ENCODE measurements at places on chromosomes 16 and 17.
A peak's percentile ranks its signal among the peaks of the same experiment; 100 is the strongest.

DNA sequence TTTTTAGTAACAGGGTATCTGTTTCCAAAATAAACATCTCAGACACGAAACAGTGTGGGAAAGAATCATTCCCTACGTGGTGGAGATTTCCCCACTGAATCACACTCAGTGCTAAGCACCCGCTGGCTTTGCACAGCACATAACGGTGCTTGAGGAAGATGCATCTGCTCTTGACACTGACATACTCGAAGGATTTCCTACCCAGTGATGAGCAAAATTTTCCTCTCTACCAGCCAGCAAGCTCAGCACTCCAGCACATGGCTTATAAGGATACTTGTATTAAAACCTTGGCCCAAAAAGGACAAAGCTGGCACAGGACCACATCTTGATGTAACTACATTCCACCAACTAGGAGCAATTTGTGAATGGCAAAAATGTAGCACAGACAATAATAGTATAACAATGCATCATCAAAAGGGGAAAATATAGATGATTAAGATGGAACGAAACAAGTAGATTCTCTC lies 59.0 kb downstream of the ANKFY1 start:
- peak; percentile 52 for DNase-seq

DNA sequence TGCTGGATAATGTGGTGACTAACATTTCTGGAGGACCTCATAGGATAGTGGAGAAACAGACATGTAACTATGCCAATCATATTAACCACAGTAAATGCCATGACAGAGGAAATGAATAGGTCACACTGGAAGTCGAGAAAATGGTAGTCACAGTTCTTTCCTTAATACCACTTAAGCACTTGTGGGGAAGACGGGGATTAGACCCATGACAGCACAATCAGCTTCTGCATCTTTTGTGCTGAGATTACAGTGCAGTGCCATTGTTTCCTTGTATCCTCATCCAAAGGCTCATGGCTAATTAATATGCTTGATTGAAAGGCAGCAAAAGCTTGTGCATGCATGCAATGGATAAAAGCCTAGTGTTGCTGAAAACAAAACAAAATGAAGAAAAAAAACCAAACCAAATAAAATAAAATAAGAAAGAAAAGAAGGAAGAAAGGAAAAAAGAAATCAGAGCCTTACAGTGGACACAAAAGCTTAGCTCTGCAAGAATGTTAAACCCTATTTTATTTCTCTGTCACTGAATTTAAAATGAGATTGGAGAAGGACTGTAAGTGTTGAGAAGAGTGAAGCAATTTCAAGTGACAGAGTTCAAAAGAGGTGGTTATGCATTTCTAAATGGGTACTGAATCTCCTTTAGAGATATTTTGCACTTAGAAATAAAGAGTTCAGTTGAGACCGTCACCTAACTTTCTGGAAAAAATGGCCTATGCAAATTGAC lies 1011.9 kb downstream of the CDH8 start:
- no peak for DNase-seq

DNA sequence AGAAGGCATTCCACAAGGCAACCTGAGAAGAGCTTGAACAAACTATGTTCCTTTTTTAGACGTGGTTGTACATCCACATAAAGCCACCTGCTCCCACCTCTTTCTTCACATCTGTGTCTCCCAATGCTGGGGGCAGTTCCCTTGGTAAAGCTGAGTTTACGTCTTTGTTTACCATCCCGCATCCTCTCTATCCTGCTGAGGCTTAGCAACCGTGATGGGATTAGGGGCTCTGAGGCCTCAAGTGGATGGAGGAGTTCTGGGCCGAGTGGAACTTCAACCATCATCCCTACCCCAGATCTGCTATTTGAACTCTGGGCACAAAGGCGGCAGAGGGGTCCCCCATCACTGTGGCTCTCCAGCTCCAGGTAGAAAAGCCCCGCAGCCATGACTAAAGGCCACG lies 94.2 kb upstream of the CREBBP start:
- DNase-seq = no peak

- no peak for DNase-seq
These were observed 75.9 kb upstream of the TNRC6C start for GRCh38 chr17:77882481-77883212.

GRCh38 chr16:88853325-88853941 lies 3.3 kb downstream of the GALNS start:
- DNase-seq = no peak

- DNase-seq = no peak
These were observed 6.0 kb upstream of the IGFBP4 start for GRCh38 chr17:40437095-40437732.

DNA sequence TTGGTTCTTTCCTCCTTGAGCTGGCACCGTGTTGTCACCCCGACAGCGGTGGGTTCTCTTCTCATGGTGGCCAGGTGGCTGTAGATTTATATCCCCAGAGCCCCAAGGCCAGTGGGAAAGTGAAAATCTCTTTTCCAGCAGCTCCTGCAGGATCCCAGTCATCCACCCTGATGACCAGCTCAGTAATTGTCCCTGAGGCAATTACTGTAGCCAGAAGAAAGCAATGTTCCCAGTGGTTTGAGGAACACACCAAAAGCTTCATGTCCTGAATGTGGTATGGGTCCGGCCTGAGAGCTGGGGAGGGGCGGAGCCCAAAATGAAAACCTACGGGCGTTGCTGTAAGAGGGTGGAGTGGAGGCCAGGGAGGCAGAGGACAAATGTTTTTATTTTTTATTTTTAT lies 69.0 kb downstream of the WSB1 start:
- DNase-seq = no peak

GRCh38 chr17:13288248-13288647 lies 270.4 kb upstream of the ELAC2 start:
- no peak for DNase-seq

- DNase-seq = no peak
These were observed 484 bp downstream of the FZD2 start for GRCh38 chr17:44557651-44558285.

- peak; percentile 67 for DNase-seq
These were observed 301.9 kb downstream of the SOX9 start for GRCh38 chr17:72422505-72423285.

- DNase-seq = no peak
These were observed 64.6 kb downstream of the SREBF1 start for GRCh38 chr17:17772231-17772630.

DNA sequence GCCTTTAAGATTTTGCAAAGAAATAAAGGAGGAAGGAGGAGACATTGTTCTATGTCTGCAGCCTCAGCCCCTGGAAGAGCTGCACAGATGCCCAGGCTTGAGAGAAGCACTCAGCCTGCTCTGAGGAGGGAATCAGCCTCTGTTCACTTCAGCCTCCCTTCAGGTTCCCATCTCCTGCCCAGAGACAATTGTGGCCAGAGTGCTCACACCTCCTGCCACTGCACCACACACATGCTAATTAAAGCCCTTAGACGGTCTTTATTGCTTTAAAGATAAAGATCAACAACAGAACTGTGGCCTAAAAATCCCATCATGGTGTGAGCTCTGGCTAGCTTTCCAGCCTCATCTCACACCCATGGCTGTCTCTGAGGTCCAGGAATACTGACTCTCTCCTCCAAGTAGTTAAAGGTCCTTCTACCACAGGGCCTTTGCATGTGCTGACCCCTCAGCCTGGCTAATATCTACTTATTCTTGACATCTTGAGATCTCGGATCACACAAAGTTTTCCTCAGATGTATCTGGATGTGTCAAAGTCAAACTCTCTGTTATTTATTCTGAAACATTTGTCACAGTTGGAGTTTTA lies 33.8 kb downstream of the CHD9NB start:
- no peak for DNase-seq

DNA sequence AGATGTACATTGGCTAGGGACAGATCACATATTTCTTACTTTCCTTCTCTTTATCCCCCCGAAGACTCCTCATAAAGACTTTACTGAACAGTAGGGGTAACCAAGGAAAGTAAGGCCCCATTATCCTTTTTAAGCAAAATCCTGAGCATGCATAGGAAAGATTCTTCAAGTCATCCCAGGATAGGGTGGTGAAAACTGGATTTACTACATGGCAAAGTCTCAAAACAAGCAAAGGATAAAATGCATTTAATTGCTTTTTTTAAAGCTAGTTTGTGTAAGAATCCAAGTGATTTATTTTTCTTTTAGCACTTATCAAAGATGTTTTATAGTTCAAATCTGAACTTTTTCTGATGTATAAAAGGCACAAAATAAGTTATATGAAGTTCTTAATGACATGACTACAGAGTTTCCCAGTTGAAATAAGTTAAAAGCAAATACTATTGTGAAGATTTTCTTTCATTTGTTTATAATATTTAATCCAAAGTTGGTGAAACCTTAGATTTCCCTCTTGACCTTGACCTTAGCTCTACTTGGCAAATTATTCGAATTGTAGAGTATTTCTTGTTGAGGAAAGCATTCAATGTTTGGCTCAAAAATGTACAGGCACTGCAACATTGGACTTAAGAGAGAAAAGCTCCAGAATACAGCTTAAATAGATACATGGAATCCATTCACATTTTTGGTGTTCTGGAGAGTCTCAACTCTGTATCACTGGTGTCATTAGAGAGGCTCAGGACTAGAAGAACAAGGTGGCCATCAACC lies 104.3 kb downstream of the ABCA8 start:
- DNase-seq = no peak

- DNase-seq = peak; percentile 42
These were observed 29.4 kb upstream of the PRKCA start for GRCh38 chr17:66272811-66273585.
